ENCODE measurements at places on chromosomes 2 and 18.

DNA sequence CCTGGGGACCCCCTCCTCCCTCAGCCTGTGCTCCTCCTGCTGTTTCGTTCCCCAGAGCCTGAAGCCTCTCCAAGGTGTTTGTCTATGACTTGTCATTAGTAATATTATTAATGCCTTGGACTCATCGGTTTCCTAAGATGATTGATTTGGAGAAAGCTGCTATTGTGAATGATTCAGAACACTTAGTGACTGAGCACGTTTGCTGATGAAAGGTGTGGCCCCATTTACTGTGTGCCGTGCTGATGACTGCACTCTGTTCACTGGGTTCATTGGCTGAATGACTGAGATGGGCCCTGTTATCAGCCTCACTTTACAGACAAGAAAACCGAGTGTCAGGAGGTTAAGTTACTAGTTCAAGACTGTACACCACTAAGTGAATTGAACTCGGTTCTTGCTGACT, 111.4 kb downstream of the SPP2 start:
- DNase-seq = no peak

DNA sequence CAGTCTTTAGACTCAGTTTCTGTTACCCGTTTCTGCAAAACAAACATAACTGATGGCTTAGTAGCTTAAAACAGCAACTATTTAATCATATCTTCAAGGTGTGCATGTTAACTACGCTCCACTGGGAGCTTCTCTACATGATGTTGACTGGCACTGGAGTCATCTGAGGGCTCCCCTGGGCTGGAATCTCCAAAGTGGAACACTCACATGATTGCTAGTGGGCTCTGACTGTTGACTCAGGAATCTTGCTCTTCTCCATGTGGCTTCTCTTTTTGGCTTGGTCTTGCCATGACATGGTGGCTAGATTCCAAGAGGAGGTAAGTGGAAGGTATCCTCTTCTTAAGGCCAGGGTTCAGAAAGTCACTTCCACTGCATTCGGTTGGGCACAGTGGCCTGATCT, 160.8 kb downstream of the PMAIP1 start:
- DNase-seq = no peak

DNA sequence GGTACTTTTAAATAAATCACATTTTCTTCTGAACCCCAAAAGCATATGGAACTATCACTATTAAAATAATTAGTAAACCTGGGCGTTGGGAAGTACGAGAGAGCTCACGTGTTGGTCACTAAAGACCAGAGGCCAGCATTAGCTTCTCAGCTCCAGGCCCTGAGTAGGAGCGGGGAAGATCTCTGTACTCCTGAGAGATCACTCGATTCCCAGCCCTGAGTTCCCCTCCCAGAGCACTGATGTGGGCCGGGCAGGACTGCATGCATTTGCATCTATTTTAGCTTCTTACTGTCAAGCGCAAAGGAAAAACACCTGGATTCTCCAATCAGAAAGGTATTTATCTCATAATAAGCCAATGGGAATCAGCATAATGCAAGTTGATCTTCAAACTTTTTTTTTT, 6.2 kb downstream of the PXDN start:
- no peak for DNase-seq

GRCh38 chr2:191521608-191522208, 156.2 kb upstream of the NABP1 start:
- DNase-seq = no peak

DNA sequence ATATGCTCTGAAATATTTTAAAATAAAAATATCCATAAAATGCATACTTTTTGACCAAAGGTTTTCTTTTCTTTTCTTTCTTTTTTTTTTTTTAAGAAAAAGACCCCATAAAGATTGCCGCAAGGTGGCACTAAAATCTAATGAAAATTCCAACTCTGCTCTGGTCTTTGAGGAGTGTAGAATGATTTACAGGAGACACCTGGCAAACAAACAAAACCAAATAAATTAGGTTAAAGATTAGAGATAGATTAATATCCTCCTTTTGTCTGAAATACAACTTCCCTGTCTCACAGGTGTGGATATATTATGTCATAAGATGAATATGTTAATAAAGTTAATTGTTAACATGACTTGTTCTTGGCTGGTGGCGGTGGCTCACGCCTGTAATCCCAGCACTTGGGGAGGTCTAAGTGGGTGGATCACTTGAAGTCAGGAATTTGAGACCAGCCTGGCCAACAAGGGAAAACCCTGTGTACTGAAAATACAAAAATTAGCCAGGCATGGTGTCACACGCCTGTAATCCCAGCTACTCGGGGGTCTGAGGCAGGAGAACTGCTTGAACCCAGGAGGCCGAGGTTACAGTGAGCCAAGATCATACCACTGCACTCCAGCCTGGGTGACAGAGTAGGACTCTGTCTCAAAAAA, 3.5 kb upstream of the RHOB start:
- no peak for DNase-seq

- DNase-seq = no peak
Observed at GRCh38 chr18:13427354-13427753, 208.8 kb downstream of the LDLRAD4 start.

- DNase-seq = peak; percentile 85
Observed at GRCh38 chr2:98569197-98569793, 39.0 kb downstream of the COA5 start.

- DNase-seq = no peak
Observed at GRCh38 chr2:18171191-18172139, 293.0 kb downstream of the KCNS3 start.

- DNase-seq = no peak
Observed at GRCh38 chr18:72672364-72673184, 128.4 kb upstream of the CBLN2 start.

DNA sequence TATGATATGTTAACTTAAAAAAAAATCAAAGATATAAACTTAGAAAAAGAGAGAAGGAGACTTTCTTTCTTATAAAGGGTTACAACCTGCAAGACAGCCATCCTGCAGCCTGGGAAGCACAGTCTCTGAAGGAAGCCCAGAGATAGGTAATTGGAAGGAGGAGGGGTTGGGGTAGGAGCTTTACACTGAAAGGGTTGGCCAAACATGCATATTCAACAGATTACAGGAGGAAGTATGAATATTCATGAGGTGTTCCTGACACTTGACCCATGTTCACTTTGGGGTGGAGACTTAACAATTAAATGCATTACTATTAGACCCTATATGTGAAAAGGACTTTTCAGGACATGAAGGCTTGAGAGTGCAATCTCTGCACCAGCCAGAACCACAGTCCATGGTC, 71.7 kb upstream of the CDH2 start:
- DNase-seq = no peak

DNA sequence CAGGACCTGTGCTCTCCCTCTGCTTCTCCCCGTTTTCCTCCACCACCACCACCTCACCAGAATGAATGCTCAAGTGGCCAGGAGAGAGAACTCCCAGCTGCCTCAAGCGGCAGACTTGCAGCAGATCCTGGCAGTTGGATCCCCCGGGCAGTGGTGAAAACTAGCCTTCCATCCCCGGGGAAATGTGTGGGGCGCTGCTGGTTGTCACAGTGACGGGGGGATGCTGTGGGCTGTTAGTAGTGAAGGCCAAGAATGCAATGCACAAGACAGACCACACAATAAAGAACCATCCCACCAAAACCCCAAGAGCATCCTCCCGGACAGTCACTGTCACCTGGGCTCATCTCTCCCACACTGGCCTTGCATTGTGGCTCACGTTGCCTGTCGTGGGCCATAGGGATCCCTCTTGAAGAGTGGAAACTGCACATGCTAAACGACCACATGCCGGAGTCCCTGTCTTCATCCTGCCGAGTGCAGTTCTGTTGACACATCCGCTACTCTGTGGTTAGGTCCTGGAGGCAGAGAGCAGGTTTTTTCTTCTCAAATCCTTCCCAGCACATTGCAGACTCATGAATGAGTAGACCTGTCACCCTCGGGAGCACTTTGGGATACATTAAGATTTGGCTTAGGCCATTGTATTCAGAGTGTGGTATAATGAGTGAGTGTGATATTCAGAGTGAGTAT, 13.5 kb downstream of the SPATA3 start:
- DNase-seq = no peak

- DNase-seq = no peak
Observed at GRCh38 chr2:54559006-54559445, 102.9 kb downstream of the SPTBN1 start.

DNA sequence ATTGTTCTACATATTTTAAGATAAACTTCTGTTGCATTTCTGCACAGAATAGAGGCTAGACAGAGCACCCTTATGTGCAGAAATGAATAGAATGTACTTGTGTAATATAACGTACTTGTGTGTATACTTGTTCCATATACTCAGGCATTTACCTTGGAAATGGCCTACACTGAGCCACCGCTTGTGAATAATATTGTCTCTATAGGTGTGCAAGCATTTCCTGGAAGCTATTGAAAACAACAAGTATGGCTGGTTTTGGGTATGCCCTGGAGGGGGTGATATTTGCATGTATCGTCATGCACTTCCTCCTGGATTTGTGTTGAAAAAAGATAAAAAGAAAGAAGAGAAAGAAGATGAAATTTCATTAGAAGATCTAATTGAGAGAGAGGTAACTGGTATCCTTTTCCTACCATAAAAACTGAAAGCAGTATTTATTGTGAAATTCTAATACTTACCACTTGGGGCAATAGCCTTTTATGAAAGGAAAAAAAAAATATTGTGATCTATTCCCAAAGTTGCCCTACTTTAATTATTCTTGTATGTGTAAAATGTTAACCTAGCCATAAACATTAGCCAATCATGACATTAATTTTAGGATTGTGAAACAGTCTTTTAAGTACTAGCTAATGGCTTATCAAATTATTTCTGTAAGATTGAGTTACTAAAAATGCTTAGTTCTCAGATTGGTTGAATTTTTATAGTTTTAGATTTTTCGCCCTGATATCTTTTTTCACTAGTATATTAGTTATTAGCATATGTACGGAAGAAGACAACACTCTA, 18.0 kb downstream of the ZC3H15 start:
- no peak for DNase-seq

- no peak for DNase-seq
Observed at GRCh38 chr2:64937687-64938491, 51.3 kb upstream of the SLC1A4 start.

DNA sequence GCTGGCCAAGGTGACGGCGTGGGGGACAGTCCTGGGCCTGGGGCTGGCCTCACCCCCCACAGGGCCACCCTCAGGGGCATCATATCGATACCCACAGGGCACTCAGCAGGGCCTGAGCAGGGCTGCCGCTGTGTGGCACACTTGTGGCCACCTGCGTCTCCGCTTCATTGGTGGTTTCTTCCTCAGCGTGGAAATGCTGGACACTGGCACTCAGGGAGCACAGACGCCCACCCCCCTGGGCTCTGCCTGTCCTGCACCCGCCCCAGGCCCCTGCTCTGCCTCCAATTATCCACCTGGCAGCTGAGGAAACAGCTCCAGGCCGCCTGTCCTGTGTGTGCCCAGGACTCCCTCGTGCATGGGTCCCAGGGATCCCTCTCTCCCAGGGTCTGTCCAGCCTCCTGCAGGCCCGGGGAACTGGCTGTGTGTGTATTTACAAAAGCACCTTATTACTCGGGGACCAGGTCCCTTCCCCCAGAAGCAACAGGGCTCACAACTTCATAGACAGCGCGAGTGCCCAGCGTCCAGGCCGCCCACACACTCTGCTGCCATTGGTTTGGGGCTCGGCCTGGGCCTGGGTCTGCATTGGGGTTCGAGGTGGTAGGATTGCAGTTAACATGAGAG, 13.1 kb downstream of the CROCC2 start:
- DNase-seq = peak; percentile 0

- DNase-seq = no peak
Observed at GRCh38 chr2:118264232-118264990, 176.1 kb downstream of the INSIG2 start.

DNA sequence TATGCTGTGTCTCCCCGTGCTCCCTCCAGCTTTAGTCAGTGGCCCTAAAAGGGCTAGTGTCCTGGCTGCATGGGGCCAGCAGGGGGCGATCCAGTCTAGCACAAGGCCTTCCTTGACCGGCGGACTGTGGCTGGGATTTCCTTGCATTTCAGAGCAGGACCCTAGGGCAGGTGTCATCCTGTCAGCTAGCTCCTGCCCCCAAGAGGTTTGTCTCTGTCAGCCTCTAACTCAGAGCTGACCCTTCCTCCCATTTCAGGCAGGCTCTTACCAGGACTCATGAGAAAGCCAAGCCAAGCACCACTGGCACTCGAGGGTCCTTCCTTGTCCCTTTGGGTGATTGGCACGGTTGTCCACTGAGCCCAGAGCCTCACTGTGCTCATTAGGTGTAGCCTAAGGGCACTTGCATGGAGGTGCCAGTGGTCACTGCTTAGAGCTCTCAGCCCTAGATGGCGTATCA, 140.3 kb downstream of the RPIA start:
- DNase-seq = peak; percentile 70

DNA sequence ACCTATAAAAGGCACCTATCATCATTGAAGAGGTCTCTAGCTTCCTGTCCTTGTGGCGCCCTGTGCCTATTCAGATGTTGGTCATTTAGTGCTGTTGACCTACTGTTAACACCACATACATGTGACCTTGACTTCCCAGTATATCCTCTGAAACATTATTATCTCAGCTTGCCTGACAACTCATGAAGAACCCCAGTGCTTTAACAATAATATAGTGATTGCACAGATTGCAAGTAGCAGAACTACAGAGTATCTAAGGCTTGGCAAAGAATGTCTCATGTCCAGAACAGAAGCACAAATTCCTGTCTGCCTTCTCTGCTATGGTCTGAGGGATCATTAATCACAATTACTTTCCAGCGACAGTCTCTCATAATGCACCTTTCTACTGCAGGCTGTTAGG, 165.3 kb downstream of the LCLAT1 start:
- no peak for DNase-seq

DNA sequence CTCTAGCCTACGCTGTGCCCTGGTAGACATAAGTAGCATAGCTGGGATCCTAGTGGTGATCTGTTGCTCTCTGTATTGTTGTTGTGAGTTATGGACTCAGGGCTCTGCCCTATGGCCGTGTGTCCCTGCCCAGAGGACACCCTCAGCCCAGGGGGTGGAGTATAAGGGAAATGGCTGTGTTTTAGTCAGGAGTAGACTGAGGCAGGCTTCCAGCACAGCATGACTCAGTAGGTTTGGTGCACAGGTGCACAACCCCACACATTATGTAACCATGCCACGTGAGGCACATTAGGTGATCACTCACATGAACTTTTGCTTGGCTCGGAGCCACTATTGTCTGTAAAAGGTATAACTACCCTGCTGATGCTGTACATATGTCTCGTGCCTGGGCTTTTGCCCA, 59.9 kb upstream of the PEX13 start:
- no peak for DNase-seq

DNA sequence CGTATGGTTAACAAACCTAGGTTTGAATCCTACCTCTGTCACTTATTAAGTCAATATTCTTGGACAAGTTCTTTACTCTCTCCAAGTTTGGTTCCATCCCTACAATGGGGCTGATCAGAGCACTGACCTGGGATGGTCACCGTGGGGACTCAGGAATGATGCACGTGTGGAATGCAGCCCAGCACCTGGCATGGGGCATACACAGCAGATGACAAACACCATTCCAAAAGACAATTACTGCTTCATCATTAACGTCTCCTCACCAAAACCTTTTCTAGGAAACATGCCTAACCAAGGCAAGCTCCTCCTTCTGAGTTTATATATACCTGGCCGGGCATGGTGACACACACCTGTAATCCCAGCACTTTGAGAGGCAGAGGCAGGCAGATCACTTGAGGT, 532.9 kb upstream of the ID2 start:
- no peak for DNase-seq
